Caudate nucleus (tissue), 63 donors: ENCODE measurements at places on chromosomes 6 and 20.

- DNase-seq = no peak
These were observed 174.7 kb downstream of the BMP7 start for GRCh38 chr20:57091748-57092111.

DNA sequence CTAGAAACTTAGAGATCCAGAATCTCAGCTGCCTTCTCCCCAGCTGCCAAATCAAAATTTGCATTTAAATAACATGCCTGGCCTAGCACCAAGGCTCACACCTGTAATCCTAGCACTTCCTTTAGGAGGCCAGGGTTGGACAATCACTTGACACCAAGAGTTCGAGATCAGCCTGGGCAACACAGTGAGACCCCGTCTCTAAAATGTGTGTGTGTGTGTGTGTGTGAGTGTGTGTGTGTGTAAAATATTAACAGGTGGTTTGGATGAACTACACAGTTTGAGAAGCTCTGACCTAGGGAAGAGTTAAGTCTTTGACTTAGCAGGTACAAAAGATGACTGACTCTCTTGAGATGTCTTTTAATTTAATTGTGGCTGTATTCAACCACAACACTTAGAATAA lies 20.2 kb upstream of the CD2AP start:
- DNase-seq = no peak

DNA sequence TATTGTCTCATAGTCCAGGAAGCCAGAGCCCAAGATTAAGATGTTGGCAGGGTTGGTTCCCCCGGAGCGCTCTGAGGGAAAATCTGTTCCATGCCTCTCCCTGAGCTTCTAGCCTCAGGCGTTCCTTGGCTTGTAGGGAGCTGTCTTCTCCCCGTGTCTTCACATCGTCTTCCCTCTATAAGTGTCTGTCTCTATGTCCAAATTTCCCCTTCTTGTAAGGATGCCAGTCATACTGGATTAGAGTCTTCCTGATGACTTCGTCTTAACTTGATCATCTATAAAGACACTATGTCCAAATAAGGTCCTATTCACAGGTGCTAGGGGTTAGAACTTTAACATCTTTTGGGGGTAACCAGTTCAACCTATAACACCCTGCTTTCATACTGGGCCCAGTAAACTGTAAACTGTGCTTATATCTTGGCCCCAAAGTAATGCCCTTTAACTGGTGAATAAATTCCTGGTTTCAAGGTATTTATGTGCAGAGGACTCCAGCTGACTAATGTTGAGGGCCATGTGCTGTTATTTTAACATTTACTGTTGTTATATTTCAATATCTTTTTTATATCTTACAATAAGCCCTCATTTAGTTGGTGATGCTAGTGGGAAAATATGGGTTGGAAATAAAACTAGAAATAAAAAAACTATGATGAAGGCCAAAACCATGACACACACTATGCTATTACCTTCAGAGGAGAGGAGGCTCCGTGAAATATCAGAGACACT lies 101.7 kb upstream of the IYD start:
- DNase-seq = no peak

DNA sequence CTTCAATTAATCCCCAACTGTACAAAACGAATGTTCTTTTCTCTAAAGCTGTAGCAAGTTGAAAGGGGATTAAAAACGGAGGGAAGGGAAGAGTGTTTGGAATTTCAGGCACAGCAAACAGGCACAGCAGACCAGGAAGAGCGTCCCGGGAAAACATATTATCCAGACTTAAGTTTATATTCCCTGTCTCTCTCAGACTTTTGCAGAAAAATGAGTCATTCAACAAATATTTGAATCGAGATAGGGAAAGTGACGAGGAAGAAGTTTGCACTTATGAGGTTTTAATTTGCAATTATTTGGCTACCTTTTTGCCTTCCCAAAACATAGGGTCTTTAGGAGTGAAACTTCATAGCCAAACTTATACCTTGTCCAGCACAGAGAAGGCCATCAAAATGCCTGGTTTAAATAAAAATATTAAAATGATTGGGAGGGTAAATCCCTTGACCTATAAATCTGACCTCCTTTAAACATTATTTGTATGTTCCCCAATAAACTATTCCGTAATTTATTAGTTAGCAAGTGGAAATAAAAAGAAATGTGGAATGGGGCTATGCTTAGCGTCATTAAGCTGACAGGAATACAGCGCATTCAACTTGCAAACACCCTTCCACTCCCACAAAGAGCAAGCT lies 16.0 kb downstream of the HFE start:
- DNase-seq = no peak
